Gastrocnemius medialis (tissue), 4 donors: ENCODE measurements at places on chromosomes 16 and 17. TPM values are rescaled to one million over a fixed set of nuclear protein-coding genes. Genes with fewer than 3 reads are reported as not detected.

Gene EIF3C
- 146 TPM for total RNA-seq

DNA sequence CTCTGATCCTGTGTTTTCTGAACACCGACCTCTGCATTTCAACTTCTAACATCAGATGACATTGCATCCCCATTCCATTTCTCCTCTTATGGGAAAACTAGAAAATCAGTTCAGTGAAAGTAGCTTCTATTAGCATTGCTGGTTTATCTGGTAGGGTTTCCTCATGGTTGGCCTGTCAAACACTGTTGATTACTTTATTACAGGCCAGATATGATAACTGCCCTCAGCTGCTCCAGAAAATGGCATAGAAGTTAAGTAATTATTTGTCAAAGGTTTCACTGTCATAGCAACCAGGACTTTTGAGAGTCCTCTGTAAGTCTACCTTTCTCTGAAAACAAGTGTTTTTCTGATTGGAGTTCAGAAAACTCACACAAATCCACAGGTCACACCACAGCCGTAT is 3.0 kb downstream of the GFOD2 start:
- H3K4me3 ChIP-seq, result no peak overlapping the region
- H3K36me3 ChIP-seq, result no peaks in the 10 kb centered on the region
- no peak overlapping the region for H3K27ac ChIP-seq
- DNase-seq, result no peak

Gene KCNG4
- total RNA-seq, result not detected

DNA sequence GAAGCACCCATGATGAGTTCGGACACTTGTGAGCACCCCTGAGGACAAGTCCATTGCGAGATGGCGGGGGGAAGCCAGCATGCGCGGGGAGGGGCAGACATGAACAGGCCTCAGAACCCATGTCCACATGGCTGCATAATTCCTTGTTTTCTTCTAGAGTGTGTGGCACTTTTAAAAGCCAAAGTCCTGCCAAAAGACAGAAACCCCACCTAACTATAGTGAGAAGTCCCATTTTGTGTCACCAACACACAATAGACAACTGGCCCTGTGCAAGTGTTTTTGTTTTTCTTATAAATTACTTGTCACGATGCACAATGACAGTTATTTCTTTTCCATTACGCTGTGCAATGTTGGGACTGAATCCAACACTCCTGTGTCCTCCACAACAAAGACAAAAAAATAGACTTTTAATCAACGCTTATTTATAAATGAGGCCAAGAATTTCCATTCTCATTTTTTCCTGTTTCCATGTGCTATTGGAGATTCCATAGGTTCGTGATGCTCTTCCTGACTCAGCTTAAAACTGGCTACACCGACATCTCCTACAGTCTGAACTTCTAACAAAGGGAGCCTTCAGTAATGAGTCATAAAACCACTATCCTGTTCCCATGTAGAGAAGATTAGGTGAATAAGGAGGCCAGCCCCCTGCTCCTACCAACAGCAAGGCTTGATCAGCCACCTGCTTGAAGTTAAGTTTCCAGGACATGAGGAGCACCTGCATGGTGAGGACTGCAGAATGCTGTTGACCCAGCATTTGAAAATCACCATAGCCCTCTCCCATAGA is 98.9 kb downstream of the ZNF423 start:
- peaks cover 3% of the 10 kb centered on the region for H3K4me1 ChIP-seq
- no peak overlapping the region for H3K27ac ChIP-seq

Gene KCNH4
- not detected for total RNA-seq
